CD4-positive, alpha-beta T cell (primary cell): ENCODE measurements at places on chromosomes 6 and 20. TPM values are rescaled to one million over a fixed set of nuclear protein-coding genes. Genes with fewer than 3 reads are reported as not detected.

RNF39 gene
- total RNA-seq, result not detected

ZSCAN23 gene
- 0.19 TPM for total RNA-seq

RAB44 gene
- 0.22 TPM for total RNA-seq

TMC2 gene
- not detected for total RNA-seq

PLCB4 gene
- 0.06 TPM for total RNA-seq

GRM1 gene
- total RNA-seq, result not detected

DYNLT2 gene
- total RNA-seq, result 4.3 TPM

HAO1 gene
- not detected for total RNA-seq

SNAI1 gene
- 2.5 TPM for total RNA-seq

DOK5 gene
- not detected for total RNA-seq

LY6G6C gene
- total RNA-seq, result not detected

EEF1E1 gene
- 11.2 TPM for total RNA-seq

SLC22A1 gene
- 0.89 TPM for total RNA-seq

CNR1 gene
- not detected for total RNA-seq

HCRTR2 gene
- total RNA-seq, result not detected

SAMD5 gene
- not detected for total RNA-seq

SLC25A27 gene
- 1.2 TPM for total RNA-seq

SCGN gene
- total RNA-seq, result not detected

PRRT1 gene
- 3.2 TPM for total RNA-seq

RSPH4A gene
- 0.56 TPM for total RNA-seq
